NCI-H2029 (cell line): ENCODE measurements at places on chromosomes 2 and 18.

- no peak for DNase-seq
These were observed 6.8 kb upstream of the EHD3 start for GRCh38 chr2:31227110-31227509.

DNA sequence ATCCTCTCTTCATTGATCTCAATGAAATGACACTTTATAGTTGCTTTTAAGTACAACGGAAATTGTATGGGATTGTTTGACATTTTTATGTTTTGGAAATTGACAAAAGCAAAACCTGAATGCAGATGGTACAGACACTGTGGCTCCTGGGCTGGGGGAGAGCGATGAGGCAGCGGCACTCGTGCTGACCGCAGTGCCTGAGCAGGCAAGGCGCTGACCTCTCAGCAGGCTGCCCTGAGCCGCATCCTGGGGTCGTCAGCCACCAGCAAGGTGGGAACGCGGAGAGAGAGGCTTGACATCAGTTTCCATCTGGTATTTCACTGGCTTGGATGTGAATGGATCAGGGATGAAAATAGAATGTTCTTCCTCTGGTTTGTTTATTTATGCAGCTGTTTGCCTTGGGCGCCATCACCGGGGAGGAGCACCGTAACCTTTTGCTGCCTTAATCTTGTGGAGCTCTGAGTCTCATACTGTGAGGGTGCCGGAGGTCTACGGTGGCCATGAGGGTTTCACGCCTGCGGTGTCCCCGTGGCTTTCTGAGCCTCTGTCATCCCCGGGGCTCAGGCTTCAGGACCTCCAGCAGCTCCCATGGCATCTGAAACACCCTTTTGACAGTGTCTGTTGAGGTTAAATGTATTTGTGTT is 94.8 kb upstream of the TPO start:
- no peak for DNase-seq

DNA sequence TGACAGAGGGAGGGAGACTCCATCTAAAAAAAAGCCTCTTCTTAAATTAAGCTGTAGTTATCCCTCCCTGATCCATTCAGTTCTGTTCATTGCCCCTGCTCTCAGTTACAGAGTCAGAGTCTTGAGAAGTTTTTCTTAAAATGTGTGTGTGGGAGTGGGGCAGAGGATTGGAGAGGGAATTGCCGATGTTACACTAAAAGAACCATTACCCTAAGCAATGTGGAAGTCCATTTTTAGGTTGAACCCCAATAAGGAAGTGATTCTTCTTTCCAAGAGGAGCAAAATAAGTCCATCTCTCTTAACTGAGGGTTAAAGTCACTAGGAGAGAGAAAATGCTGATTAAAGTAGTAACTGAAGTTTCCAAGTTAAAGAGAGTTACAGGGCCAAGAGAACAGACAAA is 21.2 kb upstream of the THOC1 start:
- DNase-seq: no peak

DNA sequence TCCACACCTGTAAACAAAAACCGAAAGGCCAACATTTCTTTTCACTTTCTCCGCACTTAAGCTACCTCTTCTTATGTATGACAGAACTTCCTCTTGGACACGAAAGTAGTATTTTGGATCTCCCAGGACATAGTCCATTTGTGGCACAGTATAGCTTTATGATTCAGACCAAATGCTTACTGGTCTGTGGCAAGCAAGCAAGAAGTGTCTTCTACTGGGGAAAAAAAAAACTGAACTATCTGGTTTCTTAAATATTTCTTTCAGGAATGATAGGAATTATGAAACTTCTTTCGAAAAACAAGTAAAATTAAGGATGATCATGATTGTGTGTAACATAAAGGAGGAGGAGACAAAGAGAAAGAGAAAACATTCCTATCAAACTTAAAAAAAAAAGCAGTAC is 33.6 kb downstream of the SRBD1 start:
- DNase-seq: no peak
